ENCODE measurements at places on chromosomes 7 and 10.

GRCh38 chr7:53060066-53060465, 24.6 kb downstream of the POM121L12 start:
- ATAC-seq = no peak

DNA sequence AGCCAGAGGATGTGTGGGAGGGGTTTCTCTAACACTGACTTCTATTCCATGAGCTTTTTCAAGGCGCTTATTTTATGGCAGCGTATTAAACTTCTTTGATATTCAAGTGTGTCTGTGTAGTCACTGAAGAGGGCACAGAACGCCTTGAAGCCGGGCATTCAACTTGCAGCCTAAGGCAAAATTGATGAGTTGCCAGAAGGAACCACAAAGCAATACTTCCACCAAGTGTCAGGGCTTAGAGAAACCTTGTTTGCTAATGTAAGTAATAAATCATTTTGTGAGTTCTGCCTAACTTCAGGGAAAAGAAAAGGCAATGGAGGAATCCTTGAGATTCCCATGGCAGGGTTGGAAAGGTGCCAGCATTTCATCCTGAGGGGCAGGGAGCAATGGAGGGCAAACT, 163.8 kb downstream of the LCOR start:
- no peak for ATAC-seq

GRCh38 chr7:451255-452225, 68.1 kb downstream of the PDGFA start:
- ATAC-seq = no peak

- ATAC-seq = no peak
Measured at GRCh38 chr7:26096136-26096535, 55.9 kb upstream of the NFE2L3 start.

- ATAC-seq = no peak
Measured at GRCh38 chr7:8063706-8064297, 95.2 kb downstream of the GLCCI1 start.

DNA sequence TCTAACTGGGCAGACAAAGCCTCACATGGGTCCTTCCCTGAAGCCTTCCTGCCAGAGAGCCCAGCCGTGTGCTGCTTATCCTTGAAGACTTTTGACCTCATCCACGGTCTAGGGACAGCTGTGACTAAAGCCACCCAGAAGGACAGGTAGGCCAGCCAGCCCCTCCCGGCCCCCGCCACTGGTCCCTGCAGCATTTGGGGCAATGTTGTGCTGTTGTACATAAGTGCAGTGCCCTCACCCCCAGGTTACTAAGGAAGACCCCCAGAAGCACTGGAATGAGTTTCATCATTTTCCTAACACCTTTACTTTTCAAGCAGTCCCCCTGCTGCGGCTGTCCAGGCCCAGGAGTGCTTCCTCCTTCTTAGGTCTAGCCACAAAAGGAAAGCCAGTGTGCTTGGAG, 43.0 kb downstream of the TMEM209 start:
- no peak for ATAC-seq
